ENCODE measurements at places on chromosomes 11 and 22. TPM values are rescaled to one million over a fixed set of nuclear protein-coding genes. Genes with fewer than 3 reads are reported as not detected.

OR8D4 gene
- total RNA-seq = 0.14 TPM

ACRV1 gene
- total RNA-seq = not detected

NRXN2 gene
- 0.17 TPM for total RNA-seq

HORMAD2 gene
- not detected for total RNA-seq

CALCA gene
- 0.33 TPM for total RNA-seq

SMDT1 gene
- 8.9 TPM for total RNA-seq

PANX3 gene
- total RNA-seq = not detected

MMP11 gene
- total RNA-seq = 0.33 TPM

OR10A2 gene
- not detected for total RNA-seq

TMEM45B gene
- 6.3 TPM for total RNA-seq

- H3K4me1 ChIP-seq = peaks cover 26% of the 10 kb centered on the region
- no peak overlapping the region for H3K27ac ChIP-seq
- no peaks in the 10 kb centered on the region for H3K36me3 ChIP-seq
- no peaks in the 10 kb centered on the region for H3K27me3 ChIP-seq
- no peak overlapping the region for H3K4me3 ChIP-seq
Observed at GRCh38 chr22:42955848-42956247, 59.1 kb downstream of the PACSIN2 start.

- no peaks in the 10 kb centered on the region for H3K4me1 ChIP-seq
- no peak for DNase-seq
- no peak overlapping the region for H3K4me3 ChIP-seq
- H3K27me3 ChIP-seq = no peaks in the 10 kb centered on the region
- H3K27ac ChIP-seq = no peak overlapping the region
Observed at GRCh38 chr11:65710421-65710820, 1.6 kb upstream of the KAT5 start.

- no peak for DNase-seq
- H3K4me3 ChIP-seq = no peak overlapping the region
- H3K4me1 ChIP-seq = no peaks in the 10 kb centered on the region
- no peaks in the 10 kb centered on the region for H3K36me3 ChIP-seq
Observed at GRCh38 chr22:19620742-19621371, 93.4 kb upstream of the SEPTIN5 start.

GRCh38 chr22:50326956-50327710 is at the start of gene DENND6B:
TSS of gene DENND6B (minus strand) at chr22:50327012. CDS start at chr22:50326988, 24 bp downstream.
- DNase-seq = peak; percentile 83
- H3K4me3 ChIP-seq = peak within 1 kb of the TSS; percentile 52
- no peaks in the 10 kb centered on the region for H3K36me3 ChIP-seq
- H3K27me3 ChIP-seq = no peaks in the 10 kb centered on the region
- H3K4me1 ChIP-seq = peaks cover 15% of the 10 kb centered on the region

DNA sequence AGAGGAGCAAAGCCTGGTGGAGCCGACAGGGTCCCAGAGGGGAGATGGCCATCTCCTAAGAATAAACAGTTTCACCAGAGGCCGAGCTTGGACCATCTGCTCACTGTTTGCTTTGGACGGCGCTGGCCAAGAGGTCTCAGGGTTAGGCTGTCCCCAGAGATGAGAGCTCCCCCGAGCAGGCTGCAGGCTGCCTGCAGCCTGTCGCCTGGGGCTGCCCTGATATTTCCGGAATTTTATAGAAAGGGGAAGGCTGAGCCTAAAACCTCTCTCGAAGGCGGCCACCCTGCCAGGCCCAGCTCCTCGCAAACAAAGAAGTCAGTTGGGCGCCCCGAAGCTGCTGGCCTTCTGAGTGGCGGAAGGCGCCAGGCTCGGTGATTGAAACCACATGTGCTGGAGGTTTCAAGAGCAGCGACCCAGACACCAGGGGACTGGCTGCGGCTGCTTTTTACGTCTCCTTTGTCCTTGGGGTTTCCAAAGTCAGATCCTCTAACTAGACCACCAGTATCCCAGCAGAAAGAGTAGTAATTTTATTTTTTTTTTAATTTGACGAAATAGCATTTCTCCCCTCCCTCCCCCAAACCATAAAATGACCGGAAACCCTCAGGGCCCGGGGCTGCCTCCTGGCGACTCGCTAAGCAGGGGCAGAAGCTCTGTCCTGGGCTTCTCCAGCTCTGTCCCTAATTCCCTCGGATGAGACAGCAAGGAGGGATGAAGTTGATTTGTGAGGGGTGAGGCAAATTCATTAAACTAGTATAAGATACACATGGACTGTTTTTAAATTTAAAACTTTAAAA is 57.4 kb downstream of the CLMP start:
- H3K36me3 ChIP-seq = no peaks in the 10 kb centered on the region
- no peak overlapping the region for H3K27ac ChIP-seq
- DNase-seq = no peak
- H3K4me1 ChIP-seq = no peaks in the 10 kb centered on the region
- H3K4me3 ChIP-seq = no peak overlapping the region

GRCh38 chr22:19047993-19048392 is 74.2 kb downstream of the DGCR2 start:
- no peaks in the 10 kb centered on the region for H3K27me3 ChIP-seq
- DNase-seq = no peak
- H3K4me1 ChIP-seq = no peaks in the 10 kb centered on the region
- H3K36me3 ChIP-seq = peaks cover 7% of the 10 kb centered on the region
- H3K4me3 ChIP-seq = no peak overlapping the region

GRCh38 chr22:31871480-31871879 is 72.9 kb upstream of the YWHAH start:
- no peak overlapping the region for H3K4me3 ChIP-seq
- H3K27ac ChIP-seq = no peak overlapping the region
- no peaks in the 10 kb centered on the region for H3K27me3 ChIP-seq
- H3K36me3 ChIP-seq = peaks cover 1% of the 10 kb centered on the region
- no peak for DNase-seq
- H3K4me1 ChIP-seq = no peaks in the 10 kb centered on the region

- no peak for DNase-seq
- no peaks in the 10 kb centered on the region for H3K36me3 ChIP-seq
- no peak overlapping the region for H3K27ac ChIP-seq
- H3K4me3 ChIP-seq = no peak overlapping the region
- H3K27me3 ChIP-seq = no peaks in the 10 kb centered on the region
- H3K4me1 ChIP-seq = no peaks in the 10 kb centered on the region
Observed at GRCh38 chr22:21727768-21728167, 7.8 kb downstream of the YPEL1 start.

GRCh38 chr11:117037975-117038350 is 60.3 kb downstream of the SIK3 start:
- H3K27ac ChIP-seq = peak overlapping the region; percentile 43
- DNase-seq = no peak
- H3K27me3 ChIP-seq = no peaks in the 10 kb centered on the region
- H3K36me3 ChIP-seq = no peaks in the 10 kb centered on the region

DNA sequence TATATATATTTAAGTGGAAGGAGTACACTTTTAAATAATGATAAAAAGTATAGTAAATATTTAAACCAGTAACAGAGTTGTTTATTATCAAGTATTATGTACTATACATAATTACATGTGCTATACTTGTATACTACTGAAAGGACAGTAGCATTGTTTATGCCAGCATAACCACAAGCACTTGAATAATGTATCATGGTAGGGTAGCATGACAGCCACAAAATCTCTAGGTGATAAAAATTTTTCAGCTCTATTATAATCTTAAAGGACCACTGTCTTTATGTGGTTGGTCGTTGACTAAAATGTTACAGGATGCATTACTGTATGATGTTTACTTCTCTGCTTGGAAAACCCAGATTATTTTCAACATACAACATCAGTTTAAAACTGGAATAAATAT is 349.2 kb downstream of the CASP12 start:
- H3K4me1 ChIP-seq = no peaks in the 10 kb centered on the region
- no peaks in the 10 kb centered on the region for H3K36me3 ChIP-seq
- H3K27me3 ChIP-seq = no peaks in the 10 kb centered on the region
- H3K27ac ChIP-seq = no peak overlapping the region
- H3K4me3 ChIP-seq = no peak overlapping the region

GRCh38 chr11:86978247-86978646 is 23.1 kb upstream of the FZD4 start:
- H3K4me1 ChIP-seq = peaks cover 28% of the 10 kb centered on the region
- no peaks in the 10 kb centered on the region for H3K36me3 ChIP-seq
- no peaks in the 10 kb centered on the region for H3K27me3 ChIP-seq
- H3K27ac ChIP-seq = no peak overlapping the region
- DNase-seq = no peak

DNA sequence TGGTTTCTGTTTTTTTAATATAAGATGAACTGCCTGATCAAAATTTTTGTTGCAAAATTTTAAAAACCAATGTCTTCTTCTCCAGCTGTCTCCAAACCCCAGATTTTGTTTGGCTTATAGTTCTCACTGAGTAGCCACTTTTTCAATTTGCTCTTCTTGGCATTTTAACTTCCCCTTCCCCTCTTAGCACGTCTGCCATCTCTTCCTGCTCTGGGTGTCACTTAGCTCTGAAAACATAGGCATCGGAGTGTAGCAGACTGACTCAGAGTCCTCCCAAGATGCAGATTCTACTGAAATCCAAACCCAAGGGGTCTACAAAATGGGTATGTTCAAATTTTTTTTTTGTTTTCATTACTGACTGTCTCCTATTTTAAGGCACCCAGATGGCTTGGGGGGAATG is 270.3 kb upstream of the KIRREL3 start:
- no peaks in the 10 kb centered on the region for H3K36me3 ChIP-seq
- H3K4me3 ChIP-seq = no peak overlapping the region
- DNase-seq = no peak
- H3K27me3 ChIP-seq = no peaks in the 10 kb centered on the region
- H3K4me1 ChIP-seq = no peaks in the 10 kb centered on the region
- H3K27ac ChIP-seq = no peak overlapping the region

DNA sequence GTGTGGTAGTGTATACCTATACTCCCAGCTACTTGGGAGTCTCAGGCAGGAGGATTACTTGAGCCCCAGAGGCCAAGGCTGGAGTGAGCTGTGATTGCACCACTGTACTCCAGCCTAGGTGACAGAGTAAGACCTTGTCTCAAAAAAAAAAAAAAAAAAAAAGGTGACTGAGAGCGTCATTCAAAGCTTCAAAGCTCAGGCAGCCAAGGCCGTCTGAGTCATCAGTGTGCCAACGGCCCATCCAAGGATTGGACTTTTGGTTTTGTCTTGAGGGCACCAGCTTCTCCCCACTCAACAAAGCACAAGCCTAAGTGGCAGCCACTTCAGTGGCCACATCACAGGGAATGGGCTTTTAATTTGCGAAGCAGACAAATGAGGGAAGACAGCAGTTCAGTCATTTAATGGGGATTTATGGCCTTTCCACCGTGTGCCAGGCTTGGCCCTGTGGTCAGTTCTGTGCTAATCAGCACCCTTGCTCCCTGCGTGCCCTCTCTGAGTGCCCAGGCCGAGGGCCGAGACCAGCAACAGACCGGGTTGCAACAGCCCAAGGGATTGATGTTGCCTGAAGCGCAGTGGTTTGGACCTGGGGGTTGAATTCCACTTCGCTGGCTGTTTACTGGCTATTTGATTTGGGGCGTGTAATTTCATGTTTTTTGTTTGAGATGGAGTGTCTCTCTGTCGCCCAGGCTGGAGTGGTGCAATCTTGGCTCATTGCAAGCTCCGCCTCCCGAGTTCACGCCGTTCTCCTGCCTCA is 30.2 kb upstream of the CRYBB3 start:
- H3K36me3 ChIP-seq = peaks cover 8% of the 10 kb centered on the region
- H3K4me1 ChIP-seq = peaks cover 54% of the 10 kb centered on the region
- H3K27ac ChIP-seq = peak overlapping the region; percentile 90
- no peak overlapping the region for H3K4me3 ChIP-seq
- no peaks in the 10 kb centered on the region for H3K27me3 ChIP-seq

Measured in liver (tissue), 10 donors.